ENCODE measurements at places on chromosomes 6 and 20.
A peak's percentile ranks its signal among the peaks of the same experiment; 100 is the strongest.

DNA sequence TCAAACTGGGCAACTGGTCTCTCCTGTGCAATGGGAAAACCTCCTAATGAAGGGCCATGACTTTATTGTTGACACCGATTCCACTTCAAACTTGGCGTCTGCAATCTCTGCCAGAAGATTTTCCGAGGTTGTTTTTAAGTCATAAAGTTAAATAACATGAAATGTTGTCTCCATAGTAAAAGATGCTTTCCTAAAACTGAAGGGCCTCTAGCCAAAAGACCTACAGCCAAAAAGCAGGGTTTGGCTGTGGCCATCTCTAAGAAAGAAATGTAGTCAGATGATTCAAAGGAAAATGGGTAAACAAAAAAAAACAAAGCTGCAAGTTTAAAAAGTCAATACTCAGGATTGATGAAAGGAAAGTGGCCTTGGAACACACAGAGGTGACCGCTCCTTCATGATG is 14.1 kb downstream of the CD93 start:
- DNase-seq: no peak

- peak; percentile 1 for DNase-seq
Observed at GRCh38 chr6:101195588-101195987, 197.9 kb upstream of the GRIK2 start.

- no peak for DNase-seq
Observed at GRCh38 chr6:34246563-34247391, 2.0 kb downstream of the SMIM29 start.

GRCh38 chr6:46201702-46202101 is 30.9 kb upstream of the ENPP5 start:
- no peak for DNase-seq

DNA sequence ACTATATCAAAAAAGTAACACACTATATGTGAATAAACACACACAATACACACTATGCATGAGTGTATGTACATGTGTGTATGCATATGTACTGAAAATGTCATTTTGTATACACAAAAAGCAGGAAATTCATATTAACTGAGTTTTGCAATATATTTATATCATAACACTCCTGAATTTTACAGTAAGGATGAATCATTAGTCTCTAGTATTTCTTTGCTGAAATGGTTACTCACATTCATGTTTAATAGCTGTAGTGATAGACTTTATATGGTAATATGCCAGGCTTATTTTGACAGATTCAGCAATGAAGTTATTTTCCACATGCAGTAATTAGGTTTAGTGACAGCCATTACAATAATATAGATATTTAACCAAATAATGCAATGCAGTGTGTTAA is 1216.2 kb upstream of the CITED2 start:
- no peak for DNase-seq

GRCh38 chr6:79028641-79029314 is 49.3 kb downstream of the PHIP start:
- DNase-seq: no peak

DNA sequence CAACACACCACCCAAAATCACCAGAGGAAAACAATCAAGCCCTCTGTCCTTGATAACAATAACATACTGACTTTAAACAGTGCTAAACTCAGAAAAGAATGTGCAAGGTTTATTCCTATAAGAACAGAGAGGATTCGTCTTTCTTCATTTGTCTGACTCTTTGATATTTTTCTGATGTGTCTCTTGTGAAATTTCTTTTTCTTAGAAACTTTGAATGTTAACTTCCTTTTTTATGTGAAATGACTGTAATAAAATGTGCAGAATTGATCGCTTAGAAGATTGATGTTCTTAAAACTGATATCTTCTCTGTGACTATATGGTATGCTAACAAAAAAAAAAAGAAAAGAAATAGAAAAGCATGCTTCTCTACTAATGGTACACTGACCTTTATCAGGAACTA is 947.4 kb upstream of the CITED2 start:
- DNase-seq: no peak

DNA sequence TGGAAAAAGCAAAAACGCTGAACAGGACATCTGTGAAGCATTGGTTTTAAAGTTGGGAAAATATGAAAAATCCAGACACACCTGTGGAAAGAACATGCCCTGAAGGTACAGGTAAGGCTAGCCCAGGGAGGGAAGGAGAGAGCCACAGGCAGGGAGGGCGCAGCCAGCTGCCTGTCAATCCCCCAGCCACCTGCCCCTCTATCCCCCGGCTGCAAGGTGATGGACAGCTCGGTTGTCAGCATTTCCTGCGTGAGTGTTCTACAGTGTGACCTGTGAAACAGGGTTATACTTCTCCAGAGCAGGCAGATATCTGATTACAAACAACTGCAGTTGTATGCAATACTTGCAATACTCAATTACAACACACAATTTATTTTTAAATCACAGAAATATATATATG is 358.1 kb downstream of the SMOC2 start:
- DNase-seq: no peak

- no peak for DNase-seq
Observed at GRCh38 chr6:107590378-107590777, 100.5 kb downstream of the SOBP start.

DNA sequence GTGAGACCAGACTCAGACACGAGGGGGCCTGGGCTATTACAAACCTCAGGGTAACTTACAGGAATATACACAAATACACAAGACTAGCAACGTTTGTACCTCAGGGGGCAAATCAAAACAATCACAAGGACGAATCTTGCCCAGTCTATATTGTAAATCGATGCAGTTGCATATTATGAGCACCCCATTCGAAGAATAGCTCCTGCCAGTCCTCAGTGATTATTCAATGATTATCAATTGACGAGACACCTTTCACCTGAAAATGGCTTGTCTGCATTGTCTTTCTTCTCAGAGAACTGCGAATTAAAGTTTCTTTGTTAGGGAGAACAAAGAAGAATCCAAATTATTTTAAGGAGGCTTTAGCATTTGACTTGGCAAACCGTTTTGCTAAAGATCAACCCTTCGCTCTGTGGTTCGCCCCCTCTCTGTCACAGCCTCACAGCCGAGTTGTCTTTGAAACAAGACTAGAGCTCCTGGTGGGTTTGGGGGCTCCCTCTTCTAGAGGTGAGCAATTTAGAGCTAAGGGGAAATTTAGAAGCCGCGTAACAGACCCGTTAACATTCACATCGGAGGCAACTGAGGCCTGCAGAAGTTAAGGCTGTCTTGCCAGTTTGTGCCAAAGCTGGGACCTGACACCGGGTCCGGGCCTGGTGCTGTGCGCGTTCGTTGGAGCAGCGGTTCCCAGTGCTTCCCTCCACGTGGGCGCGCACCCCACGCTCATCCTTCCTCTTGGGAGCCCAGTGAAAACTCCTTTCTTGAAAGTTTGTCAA is 24.9 kb upstream of the MAP3K7 start:
- DNase-seq: no peak

DNA sequence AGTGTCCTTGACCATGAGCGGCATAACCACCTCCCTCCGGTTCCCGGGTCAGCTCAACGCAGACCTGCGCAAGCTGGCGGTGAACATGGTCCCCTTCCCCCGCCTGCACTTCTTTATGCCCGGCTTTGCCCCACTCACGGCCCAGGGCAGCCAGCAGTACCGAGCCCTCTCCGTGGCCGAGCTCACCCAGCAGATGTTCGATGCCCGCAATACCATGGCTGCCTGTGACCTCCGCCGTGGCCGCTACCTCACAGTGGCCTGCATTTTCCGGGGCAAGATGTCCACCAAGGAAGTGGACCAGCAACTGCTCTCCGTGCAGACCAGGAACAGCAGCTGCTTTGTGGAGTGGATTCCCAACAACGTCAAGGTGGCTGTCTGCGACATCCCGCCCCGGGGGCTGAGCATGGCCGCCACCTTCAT is 4.9 kb downstream of the TUBB1 start:
- no peak for DNase-seq

DNA sequence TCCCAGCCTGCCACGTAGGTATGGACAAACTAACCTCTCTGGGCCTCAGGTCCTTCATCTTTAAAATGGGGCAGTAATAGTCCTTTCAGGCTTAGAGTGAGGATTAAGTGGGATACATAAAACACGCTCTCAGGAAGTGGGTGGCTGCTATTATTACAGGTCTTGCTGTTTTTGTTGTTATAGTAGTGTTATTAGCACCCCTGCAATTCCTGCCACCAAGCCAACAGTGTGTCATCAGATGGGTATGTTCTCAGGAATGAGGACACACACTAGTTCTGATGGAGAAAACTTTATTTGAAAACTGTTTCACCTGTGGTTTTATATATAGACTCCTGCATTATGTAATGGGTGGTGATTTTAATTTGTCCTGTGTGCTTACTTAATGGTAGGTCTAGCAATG is 131.7 kb downstream of the LRRC1 start:
- no peak for DNase-seq

GRCh38 chr20:32467506-32468312 is 109.6 kb downstream of the ASXL1 start:
- DNase-seq: no peak

- DNase-seq: no peak
Observed at GRCh38 chr20:11907621-11908020, 10.1 kb upstream of the BTBD3 start.

GRCh38 chr6:27980111-27980510 is 23.1 kb downstream of the OR2B6 start:
- no peak for DNase-seq

DNA sequence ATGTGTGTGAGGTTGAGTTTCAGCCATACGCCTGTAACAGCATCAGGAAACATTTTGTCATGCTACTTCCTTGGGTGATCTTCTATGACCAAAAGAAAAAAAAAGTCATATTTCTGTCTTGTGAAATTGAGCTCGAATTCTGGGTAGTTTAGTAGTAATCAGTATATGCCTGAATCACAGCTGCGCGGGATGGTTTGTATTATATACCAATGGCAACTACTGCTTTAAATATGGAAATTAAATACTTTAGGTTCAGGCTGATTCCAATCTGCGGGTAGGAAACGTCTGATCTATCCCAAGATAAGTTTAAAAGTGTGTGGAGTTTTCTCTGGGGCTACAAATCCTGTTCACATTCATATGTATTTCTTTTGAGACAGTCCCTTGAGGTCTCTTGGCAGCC is 115.6 kb upstream of the FERMT1 start:
- DNase-seq: no peak

- DNase-seq: no peak
Observed at GRCh38 chr6:52360028-52360427, 1.9 kb upstream of the PAQR8 start.

DNA sequence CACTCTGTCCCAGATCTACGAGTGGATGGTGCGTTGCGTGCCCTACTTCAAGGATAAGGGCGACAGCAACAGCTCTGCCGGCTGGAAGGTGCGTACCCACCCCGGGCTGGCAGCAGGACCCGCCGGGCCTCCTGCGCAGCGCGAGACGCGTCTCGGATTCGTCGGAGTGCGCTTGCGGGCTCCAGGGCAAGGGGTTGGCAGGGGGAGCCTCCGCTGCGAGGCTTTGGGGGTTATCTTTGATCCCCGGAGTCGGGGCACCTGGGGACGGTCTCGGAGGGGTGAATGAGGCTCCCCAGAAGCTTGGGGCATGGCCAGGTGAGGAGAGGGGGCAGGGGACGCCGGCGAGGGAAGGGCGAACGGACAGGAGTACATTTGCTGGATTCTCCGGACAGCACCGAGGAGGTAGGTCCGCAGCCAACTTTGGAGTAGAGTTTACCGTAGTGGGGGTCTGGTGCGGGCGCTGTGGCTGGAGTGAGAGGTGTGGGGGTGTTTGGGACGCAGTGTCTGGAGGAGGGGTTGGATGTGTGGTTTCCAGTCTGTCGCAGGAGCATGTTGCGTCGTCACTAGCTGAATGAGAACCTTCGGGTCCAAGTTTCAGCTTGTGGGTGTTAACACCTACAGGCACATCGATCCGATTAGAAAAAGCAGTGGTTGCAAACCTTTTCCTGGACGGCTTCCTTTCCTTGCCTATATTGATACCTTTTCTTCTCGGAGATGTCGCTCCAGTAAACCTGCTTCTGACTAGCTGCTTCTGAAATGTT is 1.2 kb downstream of the FOXO3 start:
- no peak for DNase-seq

DNA sequence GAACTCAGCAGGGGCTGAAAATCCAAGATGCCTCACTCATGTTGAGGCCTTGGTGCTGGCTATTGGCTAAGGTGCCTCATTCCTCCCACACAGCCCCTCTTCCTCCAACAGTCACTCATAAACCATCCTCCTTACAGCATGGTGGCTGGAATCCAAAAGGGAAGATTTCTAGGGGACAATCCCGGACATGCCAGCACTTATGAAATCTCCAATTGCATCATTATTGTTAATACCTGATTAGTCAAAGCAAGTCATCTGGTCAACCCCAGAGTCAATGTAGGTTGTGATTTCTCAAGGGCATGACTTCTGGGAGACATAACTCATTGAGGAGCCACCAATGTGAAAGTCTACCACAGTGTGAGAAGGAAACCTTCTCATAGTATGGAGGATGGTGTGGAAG is 506.6 kb upstream of the NOX3 start:
- no peak for DNase-seq

DNA sequence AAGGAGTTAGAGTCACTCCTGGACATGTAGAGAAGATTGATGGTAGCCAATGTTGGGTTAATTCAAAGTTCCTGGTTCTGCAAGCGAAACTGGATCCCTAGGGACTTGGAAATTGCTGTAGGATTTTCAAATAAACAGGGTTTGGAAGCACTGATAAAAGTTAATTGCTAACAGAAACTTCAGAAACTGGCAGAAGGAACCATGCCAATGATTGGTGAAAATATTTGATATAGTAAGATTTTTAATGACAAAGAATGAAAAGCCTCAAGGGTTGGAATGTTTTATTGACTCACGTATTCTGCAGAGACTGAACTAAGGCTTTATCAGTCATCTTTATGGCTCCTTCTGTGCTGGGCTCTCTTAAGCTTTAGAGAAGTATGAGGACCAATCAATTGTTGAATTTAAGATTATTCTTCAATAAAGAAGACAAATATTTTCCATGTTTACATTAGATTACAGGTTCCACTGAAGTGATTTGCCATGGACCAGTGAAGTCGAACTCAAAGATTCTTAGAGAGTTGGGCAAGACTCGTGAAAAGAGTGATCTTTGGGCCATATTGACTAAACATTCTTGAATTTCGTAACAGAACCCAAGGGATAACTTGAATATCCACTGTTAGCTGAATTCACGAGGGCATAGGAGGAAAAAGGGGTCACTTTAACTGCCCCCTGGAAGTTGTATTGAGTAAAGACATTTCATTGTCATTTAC is 371.4 kb downstream of the HDGFL1 start:
- no peak for DNase-seq

DNA sequence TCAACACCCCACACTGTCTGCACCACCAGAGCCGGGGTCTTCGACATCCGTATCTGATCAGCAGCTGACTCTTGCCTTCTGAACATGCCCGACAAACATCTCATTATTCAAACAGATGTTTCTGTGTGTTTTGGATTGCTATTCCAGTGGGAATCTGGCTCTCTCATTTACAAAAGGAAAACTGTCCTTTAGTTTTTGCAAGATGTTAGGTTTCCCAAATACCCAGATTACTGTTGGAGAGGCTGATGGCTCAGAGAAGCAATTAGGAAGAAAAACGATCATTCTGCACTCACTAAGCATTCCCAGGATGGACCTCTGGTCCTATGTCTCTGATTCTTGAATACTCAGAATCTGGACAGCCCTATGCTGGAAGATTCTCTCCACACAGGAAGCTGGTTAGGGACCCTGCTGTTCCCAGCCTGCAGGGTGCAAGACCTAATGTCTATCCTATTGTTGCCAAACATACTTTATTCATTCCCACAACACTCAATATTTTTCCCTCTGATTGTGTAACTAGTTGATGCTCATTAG is 532.9 kb downstream of the CDH26 start:
- DNase-seq: no peak
